T-helper 22 cell (primary cell): ENCODE measurements at places on chromosomes 11 and 22.

DNA sequence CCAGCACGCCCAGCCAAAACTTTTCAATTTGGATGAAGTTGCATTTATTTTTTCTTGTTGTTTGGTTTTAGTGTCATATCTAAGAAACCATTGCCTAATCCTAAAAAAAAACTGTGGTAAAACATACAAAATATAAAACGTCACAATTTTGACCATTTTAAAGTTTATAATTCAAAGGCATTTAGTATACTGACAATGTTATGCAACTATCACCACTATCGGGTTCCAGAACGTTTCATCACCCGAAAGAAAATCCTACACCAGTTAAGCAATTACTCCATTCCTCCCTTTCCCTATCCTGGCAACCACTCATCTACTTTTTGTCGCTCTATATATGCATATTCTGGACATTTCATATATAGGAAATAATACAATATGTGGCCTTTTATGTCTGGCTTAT is 30.5 kb upstream of the PHOX2A start:
- no peak for DNase-seq

DNA sequence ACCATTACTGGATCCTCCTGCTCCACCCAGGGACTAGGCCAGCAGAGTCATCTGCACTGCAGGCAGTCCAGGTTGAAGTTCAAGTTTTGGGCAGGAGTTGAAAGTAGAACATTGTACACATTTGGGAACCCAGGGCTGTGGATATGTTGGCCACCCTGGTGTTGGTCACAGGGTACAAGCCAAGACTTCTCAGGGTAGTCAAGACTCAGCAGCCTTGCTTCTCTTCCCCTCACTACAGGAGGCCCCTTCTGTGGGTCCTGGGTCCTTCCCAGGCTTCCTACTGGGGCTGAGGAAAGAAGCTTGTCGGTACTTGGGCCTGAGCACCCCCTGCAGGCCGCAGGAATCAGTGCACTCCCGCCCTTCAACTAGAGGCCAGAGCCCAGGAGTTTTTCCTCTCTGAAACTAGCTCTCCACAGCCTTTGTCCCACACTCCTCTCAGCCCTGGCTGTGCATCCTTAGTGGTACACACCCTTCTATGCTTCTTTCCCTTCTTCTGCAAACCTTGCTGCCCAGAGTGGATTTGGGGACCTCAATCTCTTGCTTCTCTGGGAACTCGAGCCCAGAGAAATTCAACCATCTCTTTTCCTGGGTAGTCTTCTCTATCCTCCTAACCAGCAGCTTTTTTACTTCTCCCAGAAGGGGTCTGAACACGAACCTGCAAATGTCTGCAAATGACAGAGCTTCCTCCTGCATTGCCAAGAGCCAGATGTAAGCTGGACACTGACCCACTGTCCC is 2.6 kb upstream of the HPX start:
- peak; percentile 14 for DNase-seq

DNA sequence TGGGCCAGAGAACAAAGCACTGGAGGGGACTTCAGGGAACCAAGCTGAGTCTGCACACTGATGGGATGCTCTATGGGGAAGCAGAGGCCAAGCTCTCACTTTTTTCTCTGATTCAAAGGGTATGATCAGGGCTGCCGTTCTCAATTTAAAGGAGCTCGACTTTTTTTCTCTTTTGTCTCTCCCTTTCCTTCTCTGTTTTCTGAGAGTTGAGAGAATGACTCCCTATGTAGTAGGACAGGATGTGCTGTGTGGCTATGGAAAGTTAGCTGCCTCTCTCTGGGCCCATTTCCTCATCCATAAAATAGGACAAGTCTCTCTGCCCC is 7.9 kb downstream of the ADORA2A start:
- no peak for DNase-seq

DNA sequence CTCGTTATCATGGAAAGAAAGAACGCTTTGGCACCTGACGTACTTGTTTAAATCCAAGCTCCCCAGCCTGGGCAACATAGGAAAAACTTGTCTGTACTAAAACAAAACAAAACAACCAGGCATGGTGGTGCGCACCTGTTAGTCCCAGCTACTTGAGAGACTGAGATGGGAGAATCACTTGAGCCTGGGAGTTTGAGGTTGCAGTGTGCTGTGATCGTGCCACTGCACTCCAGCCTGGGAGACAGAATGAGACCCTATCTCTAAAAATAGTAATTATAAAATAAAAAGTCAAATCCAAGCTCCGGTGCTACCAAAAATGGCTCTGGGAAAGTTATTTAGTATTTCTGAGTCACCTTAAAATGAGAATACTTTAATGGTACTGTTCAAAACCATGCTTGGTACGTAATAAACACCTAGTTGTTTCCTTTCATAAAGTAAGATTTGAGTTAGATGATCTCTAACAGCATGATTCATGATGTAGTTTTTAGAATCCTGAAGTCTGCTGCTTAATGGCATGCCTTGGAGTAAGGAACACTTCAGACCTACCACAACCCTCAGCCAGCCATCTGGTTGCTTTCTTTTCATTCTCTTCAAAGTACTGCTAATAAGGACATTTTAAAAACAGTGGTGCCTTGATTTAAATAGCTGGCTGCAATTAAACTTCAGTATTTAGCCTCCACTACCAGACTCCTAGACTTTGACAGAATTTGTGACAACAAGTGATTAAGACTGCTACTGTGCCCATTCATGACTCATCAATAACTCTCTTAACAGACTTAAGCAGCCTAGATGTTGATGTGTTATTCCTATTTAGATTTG is 8.4 kb downstream of the PPME1 start:
- no peak for DNase-seq

- no peak for DNase-seq
Measured at GRCh38 chr11:119788911-119789560, 60.0 kb upstream of the NECTIN1 start.

DNA sequence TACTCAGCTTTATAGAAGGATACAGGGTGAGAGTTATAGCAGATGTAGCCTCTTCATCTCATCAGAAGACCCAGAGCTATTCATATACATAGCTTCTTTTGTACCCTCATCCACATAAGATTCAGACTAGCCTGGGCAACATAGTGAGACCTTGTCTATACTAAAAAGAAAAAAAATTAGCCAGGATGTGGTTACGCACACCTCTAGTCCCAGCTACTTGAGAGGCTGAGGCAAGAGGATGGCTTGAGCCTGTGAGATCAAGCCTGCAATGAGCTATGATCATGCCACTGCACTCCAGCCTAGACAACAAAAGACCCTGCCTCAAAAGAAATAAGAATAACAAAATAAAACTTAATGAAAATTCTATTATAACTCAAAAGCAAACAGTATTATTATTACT is 36.7 kb upstream of the B3GNT6 start:
- no peak for DNase-seq

- DNase-seq: no peak
Measured at GRCh38 chr11:35579557-35580396, 38.5 kb upstream of the FJX1 start.

DNA sequence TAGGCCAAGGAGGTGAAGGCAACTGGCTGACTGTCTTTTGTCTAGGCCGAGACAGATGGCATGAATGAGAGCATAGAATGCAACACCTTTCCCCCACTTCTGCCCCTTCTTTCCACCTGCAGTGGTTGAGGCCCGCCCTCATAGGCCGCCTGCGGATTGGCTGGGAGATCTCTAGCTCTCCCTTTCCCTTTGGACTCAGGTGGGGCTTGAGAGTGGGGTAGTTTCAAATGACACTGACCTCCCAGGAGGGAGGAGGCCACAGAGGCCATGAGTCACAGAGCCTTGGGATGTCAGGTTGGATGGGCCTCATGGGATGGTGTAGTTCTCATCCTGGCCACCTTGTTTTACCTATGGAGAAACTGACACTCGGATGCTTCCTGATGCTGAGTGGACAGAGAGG is 9.1 kb downstream of the MICAL2 start:
- DNase-seq: no peak

GRCh38 chr11:43944761-43945311 is 2.4 kb downstream of the C11orf96 start:
- DNase-seq: no peak

DNA sequence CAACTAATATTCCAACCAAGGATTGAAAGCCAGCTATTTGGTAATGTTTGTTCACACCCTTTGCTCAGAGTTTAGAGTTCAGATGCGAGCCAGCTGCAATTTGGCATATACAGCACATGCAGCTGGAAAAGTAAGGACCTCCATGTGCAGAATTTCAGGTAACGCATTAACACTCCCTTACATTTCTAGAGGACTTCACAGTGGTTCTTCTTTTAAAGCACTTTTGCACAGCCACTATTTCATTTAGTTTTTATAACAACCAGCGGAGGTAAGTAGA is 3.4 kb downstream of the POU2AF3 start:
- no peak for DNase-seq

DNA sequence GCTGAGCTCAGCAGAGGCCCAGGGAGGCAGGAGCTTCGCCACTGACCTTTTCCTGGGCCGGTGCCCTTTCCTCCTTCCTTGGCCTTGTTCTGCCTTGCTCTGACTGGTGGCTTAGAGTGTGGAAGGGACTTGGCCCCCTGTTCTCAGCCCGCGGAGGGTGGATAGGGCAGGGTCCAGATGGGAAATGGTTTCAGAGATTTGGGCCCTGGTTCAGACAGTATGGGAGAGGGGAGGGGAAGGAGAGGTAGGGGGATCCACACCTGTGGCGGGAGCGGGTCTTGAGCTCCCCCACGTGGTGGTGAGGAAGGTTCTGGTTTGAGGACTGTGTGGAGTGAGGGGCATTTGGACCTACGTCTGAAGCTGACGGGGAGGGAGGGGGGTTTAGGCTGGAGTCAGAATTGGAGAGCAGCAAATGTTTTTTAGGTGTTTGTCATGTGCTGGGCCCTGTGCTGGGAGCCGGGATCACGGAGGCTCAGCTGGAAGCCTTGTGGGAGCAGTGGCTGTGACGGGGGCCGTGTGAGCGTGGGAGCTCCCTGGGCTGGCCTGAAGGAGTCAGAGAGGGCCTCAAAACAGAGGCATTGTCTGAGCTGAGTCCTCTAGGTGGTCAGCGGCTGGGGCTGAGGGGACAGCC is 27.2 kb downstream of the SHANK3 start:
- DNase-seq: no peak

DNA sequence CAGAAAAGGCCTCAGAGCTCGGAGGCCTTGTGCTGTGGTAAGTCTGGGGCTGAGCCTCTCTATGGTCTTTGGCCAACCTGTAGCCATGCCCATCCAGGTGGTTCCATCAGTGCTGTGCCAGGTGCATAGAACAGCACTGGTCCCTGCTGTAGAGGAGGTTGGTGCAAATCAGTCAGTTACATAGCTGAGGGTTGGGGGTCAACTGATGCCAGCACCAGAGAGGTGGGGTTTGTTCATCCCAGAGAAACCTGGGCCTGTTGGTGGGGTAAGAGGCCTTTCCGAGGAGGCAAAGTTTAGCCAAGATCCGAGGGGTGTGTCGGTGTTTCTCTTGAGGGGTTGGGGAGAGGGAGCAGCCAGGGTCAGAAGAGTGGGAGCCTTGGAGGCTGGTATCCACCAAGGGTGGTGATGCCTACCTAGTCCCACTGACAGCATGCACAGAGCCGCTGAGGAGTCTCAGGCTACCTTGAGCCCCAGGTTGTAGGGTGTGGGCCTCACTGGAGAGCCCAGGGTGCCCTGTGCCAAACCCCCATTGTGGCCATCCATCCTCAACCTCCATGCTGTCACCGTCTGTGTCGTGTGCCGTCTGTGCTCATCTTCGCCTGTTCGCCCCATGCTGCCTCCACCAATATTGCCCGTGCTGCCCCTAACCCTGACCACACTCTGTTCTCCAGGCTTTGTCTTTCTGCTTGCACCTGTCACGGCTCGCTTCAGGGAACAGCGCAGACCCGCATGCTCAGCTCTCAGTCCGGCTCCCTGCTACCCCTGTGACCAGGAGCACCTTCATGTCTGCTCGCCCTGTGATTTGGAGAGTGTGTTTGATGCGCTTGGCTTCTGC is 78.7 kb upstream of the SUSD2 start:
- no peak for DNase-seq

GRCh38 chr11:128491195-128491936 is 96.0 kb downstream of the ETS1 start:
- DNase-seq: no peak

DNA sequence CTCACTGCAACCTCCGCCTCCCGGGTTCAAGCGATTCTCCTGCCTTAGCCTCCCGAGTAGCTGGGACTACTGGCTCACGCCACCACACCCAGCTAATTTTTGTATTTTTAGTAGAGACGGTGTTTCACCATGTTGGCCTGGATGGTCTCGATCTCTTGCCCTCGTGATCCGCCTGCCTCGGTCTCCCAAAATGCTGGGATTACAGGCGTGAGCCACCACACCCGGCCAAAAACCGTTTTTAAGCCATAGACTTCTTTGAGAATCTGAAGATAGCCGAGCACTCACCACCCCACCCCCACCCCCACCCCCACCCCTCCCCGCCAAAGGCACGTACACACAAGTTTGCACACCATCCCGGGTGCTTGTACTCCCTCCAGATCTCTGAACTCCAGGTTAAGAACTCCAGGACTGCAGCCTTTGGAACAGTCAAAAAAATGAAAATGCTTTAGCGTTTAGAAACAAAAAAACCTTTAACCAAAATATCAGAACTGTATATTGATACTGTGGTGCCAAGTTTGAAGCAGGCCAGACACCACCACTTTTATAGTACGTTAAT is 1.5 kb downstream of the CRKL start:
- no peak for DNase-seq

- DNase-seq: no peak
Measured at GRCh38 chr11:76163289-76163880, 42.9 kb downstream of the WNT11 start.

DNA sequence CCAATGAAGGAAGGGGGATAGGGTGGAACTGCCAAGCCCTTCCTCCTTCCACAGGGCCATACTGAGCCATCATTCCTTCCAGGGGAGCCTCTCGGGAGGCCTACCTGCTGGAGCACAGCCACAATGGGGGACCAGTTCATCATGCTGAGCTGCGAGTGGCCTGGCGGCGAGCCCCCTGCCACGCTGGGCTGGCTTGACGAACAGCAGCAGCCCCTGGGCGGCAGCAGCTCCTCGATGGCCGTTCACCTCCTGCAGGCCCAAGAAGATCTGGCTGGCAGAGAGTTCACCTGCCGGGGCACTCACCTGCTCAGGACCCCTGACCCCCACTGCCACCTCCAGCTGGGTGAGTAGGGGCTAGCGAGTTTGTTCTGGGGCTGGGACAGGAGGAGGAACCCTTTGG is 5.9 kb downstream of the VSIG10L2 start:
- no peak for DNase-seq

DNA sequence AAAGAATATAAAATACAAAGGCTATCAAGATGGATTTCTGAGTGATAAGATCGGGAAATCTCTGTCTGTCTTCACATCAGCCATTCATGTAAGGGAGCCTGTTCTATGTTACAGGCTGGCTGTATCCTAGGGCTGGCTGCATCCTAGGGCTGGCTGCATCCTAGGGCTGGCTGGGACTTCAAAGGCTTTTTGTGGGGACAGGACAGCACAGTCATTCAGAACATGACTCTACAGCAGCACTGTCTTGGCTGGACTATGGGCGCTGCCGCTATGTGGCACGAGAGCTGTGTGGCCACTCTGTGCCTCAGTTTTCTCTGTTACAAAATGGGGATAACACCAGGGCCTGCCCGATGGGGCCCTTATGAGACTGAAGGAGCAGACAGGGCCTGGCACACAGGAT is 10.2 kb downstream of the ADAMTS8 start:
- DNase-seq: no peak
